ENCODE measurements at places on chromosomes 12 and 14.
A peak's percentile ranks its signal among the peaks of the same experiment; 100 is the strongest.

DNA sequence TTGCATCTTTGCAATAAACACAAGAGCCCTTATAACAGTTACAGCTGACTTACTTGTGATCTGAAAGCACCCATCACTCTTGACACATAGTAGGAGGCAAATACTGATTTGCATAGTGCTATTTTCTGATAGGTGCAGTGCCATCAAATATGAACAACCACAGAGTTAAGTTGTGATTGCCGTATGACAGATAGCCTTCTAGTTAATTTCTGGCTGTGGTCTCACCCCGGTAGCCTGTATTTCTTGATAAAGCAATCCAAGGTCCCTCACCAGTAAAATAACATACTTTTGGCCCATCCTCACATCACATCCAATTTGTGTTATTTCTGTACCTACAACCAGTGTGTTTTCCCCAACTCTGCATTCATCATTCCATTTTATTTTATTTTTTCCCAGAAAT, 23.3 kb upstream of the STYK1 start:
- no peak overlapping the region for H3K27ac ChIP-seq
- no peak overlapping the region for H3K4me3 ChIP-seq
- no peak for DNase-seq
- H3K4me1 ChIP-seq: no peaks in the 10 kb centered on the region
- no peaks in the 10 kb centered on the region for H3K27me3 ChIP-seq

DNA sequence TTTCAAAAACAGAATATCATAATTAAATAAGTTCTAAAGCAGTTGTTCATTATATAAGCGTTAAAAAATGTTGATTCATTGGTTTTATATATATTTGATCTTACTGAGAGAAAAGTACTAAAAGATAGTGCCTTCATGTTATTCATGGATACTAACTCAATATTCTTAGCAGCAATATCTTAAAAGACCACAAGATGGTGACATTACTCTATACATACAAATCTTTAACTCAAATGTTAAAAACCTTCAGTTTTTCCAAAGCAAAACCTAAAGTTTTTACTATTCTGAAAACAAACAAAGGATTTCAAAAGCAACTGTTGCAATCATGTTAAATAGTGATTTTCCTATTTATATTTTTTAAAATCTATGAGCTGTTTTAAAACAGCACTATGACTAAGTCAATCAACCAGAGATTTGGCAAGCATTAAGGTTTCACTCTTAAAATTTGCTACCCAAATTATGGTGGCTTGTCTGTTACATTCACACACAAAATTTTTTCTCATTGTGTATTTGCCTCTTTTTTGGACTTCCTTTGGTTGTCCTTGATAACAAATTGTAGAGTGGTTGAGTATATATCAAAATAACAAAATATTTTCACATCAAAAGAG, 50.1 kb upstream of the RERGL start:
- H3K4me1 ChIP-seq: no peaks in the 10 kb centered on the region
- H3K4me3 ChIP-seq: no peak overlapping the region
- H3K27me3 ChIP-seq: no peaks in the 10 kb centered on the region
- peak; percentile 26 for DNase-seq
- H3K36me3 ChIP-seq: no peaks in the 10 kb centered on the region

- no peak overlapping the region for H3K4me3 ChIP-seq
- no peaks in the 10 kb centered on the region for H3K27me3 ChIP-seq
- H3K27ac ChIP-seq: no peak overlapping the region
Observed at GRCh38 chr12:121770813-121771625, 22.5 kb downstream of the RHOF start.

DNA sequence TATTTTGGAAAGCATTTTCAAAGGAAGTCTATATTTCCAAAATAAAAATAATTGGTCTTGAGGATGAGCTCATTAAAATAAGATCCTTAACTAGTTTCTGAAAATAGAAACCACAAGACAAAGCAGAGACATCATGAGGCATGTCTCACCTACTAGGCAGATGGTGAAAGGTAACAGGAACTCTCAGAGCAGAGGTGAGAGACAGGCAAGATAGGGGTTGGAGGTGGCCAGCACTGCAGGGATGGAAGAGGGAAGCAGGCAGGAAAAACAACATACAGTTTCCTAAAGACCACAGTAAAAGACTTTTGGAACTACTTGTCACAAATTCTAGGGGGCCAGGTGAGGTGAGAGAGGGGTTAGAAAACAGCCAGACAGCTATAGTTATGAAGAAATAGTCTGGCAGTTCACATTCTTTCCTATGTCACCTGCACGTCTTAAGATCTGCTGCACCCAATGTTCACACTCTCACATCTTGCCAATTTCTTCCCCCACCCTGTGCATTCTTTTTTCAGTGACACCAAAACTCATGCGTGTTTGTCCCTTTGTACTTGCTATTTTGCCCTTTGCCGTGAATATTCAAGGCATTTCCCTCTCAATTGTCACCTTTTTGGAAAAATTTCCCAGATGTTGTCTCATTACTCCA, 341.7 kb upstream of the KITLG start:
- H3K4me3 ChIP-seq: no peak overlapping the region
- H3K4me1 ChIP-seq: no peaks in the 10 kb centered on the region
- no peaks in the 10 kb centered on the region for H3K27me3 ChIP-seq
- no peaks in the 10 kb centered on the region for H3K36me3 ChIP-seq
- H3K27ac ChIP-seq: no peak overlapping the region

DNA sequence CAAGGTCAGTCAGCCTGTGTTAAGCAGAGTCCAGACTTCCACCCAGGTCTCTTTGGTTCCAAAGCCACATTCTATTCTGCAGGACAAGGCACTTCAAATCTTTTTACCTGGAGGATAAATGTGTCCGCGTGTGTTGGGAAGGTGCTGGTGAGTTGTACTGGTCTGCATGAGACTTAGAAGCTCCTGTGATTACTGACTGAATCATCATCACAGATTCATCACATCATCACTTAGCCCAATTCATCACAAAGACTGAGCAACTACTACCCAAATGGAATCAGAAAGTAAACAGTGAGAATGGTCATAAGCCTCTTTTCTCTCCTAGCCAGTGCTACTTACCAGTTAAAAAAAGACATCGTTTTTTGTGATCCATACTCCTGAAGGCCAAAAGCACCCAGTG, 5.3 kb downstream of the SLC15A5 start:
- DNase-seq: no peak
- no peaks in the 10 kb centered on the region for H3K36me3 ChIP-seq
- no peaks in the 10 kb centered on the region for H3K4me1 ChIP-seq
- no peaks in the 10 kb centered on the region for H3K27me3 ChIP-seq
- H3K4me3 ChIP-seq: no peak overlapping the region
- no peak overlapping the region for H3K27ac ChIP-seq

- H3K36me3 ChIP-seq: no peaks in the 10 kb centered on the region
- no peaks in the 10 kb centered on the region for H3K4me1 ChIP-seq
- H3K27me3 ChIP-seq: no peaks in the 10 kb centered on the region
Observed at GRCh38 chr12:131537267-131537958, 173.5 kb upstream of the SFSWAP start.

GRCh38 chr12:101231636-101232035, 21.6 kb upstream of the SLC5A8 start:
- DNase-seq: no peak
- no peak overlapping the region for H3K4me3 ChIP-seq
- no peaks in the 10 kb centered on the region for H3K27me3 ChIP-seq
- no peak overlapping the region for H3K27ac ChIP-seq
- H3K36me3 ChIP-seq: no peaks in the 10 kb centered on the region

DNA sequence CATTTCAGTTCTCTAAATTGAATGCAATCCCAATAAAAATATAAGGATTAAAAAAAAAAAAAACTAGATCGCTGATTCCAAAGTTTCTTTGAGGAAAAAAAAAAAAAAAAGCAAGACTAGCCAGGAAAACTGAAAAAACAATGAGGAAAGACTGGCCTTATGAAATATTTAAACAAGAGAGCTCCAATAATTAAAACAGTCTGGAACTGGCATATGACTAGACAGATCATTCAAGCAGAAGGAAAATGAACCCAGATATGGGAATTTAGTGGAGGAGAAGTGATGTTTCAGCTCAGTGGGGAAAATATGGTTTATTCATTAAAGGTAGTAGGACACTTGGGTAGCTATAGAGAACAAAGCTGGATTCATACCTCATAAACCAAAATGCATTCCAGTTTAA, 42.0 kb upstream of the TBC1D15 start:
- no peaks in the 10 kb centered on the region for H3K4me1 ChIP-seq
- no peaks in the 10 kb centered on the region for H3K36me3 ChIP-seq
- no peak for DNase-seq

DNA sequence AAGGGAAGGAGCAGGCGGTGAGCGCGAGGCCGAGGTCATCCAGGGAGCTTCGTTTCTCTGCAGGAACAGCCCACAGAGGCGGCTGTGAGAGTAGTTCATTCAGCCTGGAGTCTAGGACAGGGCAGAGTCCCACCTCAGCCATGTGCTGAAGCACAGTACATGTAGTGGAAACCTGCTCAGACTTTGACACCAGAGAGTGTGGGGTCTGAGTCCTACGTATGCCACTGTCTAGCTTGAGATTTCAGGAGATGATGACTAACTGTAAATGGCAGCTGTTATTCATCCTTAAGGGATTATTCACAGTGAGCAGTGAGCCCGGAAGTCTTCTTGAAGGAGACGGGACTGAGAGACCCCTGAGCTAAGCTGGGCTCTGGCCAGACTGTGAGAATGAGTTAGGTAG, 938 bp upstream of the SLC6A13 start:
- H3K27ac ChIP-seq: peak overlapping the region; percentile 43
- H3K36me3 ChIP-seq: no peaks in the 10 kb centered on the region

DNA sequence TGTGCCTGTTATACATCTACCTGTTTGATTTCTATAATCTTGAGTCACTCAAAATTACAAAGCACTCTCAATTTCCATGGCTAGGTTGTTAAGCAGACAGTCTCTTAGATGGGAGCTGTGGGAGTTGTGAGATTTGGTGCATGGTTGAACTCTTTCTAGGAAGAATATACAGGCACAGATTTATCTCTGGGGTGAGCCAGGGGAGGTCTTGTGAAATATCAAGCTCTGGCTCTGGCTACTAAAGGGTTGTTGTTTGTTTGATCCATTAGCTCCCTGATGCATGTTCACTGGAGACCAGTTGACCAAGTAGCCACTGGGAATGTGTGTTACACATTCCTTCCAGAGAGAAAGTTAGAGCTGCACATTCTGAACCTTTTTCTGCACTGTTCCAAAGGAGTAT, 117.2 kb upstream of the HMGA2 start:
- H3K36me3 ChIP-seq: no peaks in the 10 kb centered on the region
- no peak for DNase-seq
- no peaks in the 10 kb centered on the region for H3K4me1 ChIP-seq
- no peaks in the 10 kb centered on the region for H3K27me3 ChIP-seq
- H3K27ac ChIP-seq: no peak overlapping the region
- H3K4me3 ChIP-seq: no peak overlapping the region

- no peak overlapping the region for H3K27ac ChIP-seq
- peaks cover 15% of the 10 kb centered on the region for H3K4me1 ChIP-seq
- no peaks in the 10 kb centered on the region for H3K27me3 ChIP-seq
- no peaks in the 10 kb centered on the region for H3K36me3 ChIP-seq
- H3K4me3 ChIP-seq: no peak overlapping the region
Observed at GRCh38 chr12:51672334-51672733, 81.3 kb downstream of the SCN8A start.

- no peaks in the 10 kb centered on the region for H3K27me3 ChIP-seq
- H3K36me3 ChIP-seq: no peaks in the 10 kb centered on the region
- DNase-seq: no peak
- peaks cover 21% of the 10 kb centered on the region for H3K4me1 ChIP-seq
- no peak overlapping the region for H3K27ac ChIP-seq
- no peak overlapping the region for H3K4me3 ChIP-seq
Observed at GRCh38 chr12:92412856-92413255, 267.2 kb upstream of the BTG1 start.

DNA sequence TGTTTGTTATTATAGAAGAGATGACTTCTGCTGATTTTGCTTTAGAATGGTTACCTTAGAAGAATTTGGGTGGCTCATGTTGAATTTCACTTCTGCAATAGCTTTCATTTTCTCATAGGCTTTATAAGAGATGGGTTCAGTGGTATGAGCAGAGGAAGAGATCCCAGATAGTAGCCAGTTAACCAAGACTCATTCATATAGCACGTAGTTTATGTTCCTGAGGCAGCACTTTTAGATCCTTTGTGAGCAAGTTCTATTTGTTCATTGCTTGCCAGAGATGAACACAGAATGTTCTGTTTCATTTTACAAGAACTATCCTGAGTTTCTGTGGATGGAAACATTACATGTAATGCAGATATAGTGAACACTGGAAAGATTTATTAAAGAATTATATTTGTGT, 32.2 kb downstream of the RAB21 start:
- no peaks in the 10 kb centered on the region for H3K27me3 ChIP-seq
- H3K27ac ChIP-seq: no peak overlapping the region
- no peak for DNase-seq
- no peaks in the 10 kb centered on the region for H3K4me1 ChIP-seq
- H3K4me3 ChIP-seq: no peak overlapping the region

DNA sequence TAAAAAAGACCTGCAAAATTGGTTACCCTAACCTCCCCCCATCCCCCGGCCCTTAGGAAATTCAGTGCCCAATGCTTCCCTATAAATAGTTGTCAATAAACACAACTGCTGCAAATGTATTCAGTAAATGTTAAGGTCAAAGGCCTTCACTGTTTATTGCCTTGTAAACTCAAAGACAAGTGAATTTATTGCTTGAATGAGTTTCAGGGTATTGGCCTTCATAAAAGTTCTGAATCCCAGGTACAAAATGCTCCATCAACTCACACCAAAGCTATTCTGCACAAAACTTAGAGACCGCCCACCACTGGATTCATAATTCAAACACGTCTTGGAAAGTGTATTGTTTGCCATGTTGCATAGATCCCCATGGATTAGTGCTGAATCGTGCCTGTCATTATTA, 63.3 kb upstream of the CDKN3 start:
- no peaks in the 10 kb centered on the region for H3K36me3 ChIP-seq
- no peaks in the 10 kb centered on the region for H3K4me1 ChIP-seq
- no peak overlapping the region for H3K4me3 ChIP-seq
- no peak overlapping the region for H3K27ac ChIP-seq
- H3K27me3 ChIP-seq: no peaks in the 10 kb centered on the region

- H3K4me1 ChIP-seq: no peaks in the 10 kb centered on the region
- H3K36me3 ChIP-seq: no peaks in the 10 kb centered on the region
- H3K4me3 ChIP-seq: no peak overlapping the region
- DNase-seq: no peak
- no peaks in the 10 kb centered on the region for H3K27me3 ChIP-seq
- no peak overlapping the region for H3K27ac ChIP-seq
Observed at GRCh38 chr14:42884100-42884499, 1277.4 kb downstream of the LRFN5 start.
